Activated T-helper 1 cell treated with Interleukin-2 at 50 U/mL for 16 hours (primary cell): ENCODE measurements at places on chromosomes 1 and 21.

DNA sequence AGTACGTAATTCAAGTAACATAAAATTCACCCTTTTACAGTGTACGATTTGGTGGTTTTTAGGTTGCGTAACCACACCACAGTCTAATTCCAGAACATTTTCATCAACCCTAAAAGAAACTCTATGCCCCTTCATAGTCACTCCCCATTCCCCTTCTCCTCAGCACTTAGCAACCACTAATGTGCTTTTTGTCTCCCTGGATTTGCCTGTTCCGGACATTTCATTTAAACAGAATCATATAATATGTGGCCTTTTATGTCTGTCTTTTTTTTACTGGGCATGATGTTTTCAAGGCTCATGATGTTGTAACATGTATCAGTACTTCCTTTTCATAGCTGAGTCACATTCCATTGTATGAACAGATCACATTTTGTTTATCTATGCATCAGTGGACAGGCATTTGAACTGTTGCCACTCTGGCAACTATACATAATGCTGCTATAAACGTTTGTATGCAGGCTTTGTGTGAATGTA, 20.8 kb downstream of the OBSCN start:
- no peak for DNase-seq

GRCh38 chr1:118122234-118123004, 62.6 kb downstream of the SPAG17 start:
- DNase-seq, result no peak

GRCh38 chr1:174971466-174971865, 28.3 kb upstream of the CACYBP start:
- no peak for DNase-seq

DNA sequence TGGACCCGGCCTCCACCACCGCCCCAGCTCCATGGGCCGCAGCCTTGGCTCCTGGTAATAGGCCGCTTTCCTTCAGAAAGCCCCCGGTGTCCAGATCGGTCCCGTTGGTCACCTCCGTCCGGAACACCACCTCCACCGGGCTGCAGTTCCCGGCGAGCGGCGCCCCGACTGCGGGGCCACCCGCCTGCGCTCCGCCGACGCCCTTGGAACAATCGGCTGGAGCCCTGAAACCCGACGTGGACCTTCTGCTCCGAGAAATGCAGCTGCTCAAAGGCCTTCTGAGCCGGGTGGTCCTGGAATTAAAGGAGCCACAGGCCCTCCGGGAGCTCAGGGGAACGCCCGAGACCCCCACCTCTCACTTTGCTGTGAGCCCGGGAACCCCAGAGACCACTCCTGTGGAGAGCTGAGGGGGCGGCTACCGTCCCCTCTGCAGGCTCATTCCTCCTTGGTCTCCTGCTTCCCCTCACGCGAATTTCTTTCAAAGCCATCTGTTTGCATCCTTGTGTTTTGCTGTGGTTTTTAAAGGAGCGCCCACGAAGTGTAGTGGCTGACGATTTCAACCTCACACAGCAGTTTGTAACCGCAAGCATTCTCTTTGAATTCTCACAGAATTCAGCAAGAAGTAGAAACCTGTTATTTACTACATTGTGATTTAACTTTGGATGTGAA, 6.0 kb downstream of the FCRLB start:
- DNase-seq, result peak; percentile 5

DNA sequence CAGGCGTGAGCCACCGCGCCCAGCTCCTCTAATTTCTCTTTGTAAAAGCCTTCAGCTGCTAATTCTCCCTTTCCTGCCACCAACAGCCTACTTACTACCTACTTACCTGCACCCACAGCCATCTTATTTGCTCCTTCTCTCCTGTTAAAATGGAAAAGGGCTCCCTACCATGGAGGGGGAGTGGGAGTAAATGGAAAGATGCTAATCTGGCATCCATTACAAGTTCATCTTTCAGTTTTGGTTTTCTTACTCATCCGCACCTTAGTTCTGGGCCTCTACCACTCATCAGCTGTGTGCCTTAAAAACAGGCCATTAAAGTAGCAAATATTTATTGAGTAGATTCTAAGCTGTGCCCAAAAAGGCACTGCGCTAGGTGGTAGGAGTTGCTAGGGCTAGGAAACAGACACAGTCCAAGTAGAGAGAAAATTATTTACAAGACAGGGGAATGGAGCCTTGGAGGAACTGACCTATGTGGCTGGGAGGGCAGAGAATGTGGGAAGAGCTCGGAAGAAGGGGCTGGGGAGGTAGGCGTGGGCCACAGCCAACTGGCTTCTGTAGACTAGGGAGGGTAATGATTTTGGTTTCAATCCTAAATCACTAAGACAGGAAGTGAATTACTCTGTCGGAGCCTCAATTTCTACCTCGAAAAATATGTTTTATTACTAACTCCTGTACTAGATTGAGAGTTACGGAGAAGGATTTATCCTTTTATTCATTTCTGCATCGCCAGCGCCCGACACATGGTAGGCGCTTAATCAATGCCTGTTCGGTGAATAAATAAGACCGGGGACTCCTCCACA, 685 bp upstream of the DDI2 start:
- DNase-seq, result no peak

GRCh38 chr21:39799178-39799577, 54.2 kb downstream of the IGSF5 start:
- DNase-seq, result no peak
